ENCODE measurements at places on chromosomes 7 and 10. TPM values are rescaled to one million over a fixed set of nuclear protein-coding genes. Genes with fewer than 3 reads are reported as not detected.

ITIH5 gene
- total RNA-seq, result not detected

FKBP6 gene
- not detected for total RNA-seq

RGR gene
- not detected for total RNA-seq

ELAPOR2 gene
- 3.2 TPM for total RNA-seq

TMEM229A gene
- total RNA-seq, result not detected

LIPJ gene
- total RNA-seq, result not detected

ZNF394 gene
- total RNA-seq, result 14.8 TPM

CPA4 gene
- 10.8 TPM for total RNA-seq

VWDE gene
- total RNA-seq, result not detected

C7orf33 gene
- total RNA-seq, result not detected

PODXL gene
- under 0.01 TPM for total RNA-seq

TECPR1 gene
- total RNA-seq, result 8.1 TPM

FAM204A gene
- total RNA-seq, result 64.9 TPM

OR6B1 gene
- not detected for total RNA-seq

SUN3 gene
- not detected for total RNA-seq

NUPR2 gene
- not detected for total RNA-seq

CLDN3 gene
- total RNA-seq, result not detected

ACSM6 gene
- total RNA-seq, result not detected

TMEM236 gene
- total RNA-seq, result 0.04 TPM

EGFR gene
- total RNA-seq, result 121 TPM

MYO1G gene
- total RNA-seq, result not detected

GLI3 gene
- 4.2 TPM for total RNA-seq

ARL3 gene
- 3.5 TPM for total RNA-seq

PHKG1 gene
- not detected for total RNA-seq

All from hair follicular keratinocyte (primary cell).